Trophoblast cell (in vitro differentiated cells and primary cell): ENCODE measurements at places on chromosomes 5 and 9.

GRCh38 chr5:163612358-163613149, 107.1 kb downstream of the MAT2B start:
- peak; percentile 11 for DNase-seq

DNA sequence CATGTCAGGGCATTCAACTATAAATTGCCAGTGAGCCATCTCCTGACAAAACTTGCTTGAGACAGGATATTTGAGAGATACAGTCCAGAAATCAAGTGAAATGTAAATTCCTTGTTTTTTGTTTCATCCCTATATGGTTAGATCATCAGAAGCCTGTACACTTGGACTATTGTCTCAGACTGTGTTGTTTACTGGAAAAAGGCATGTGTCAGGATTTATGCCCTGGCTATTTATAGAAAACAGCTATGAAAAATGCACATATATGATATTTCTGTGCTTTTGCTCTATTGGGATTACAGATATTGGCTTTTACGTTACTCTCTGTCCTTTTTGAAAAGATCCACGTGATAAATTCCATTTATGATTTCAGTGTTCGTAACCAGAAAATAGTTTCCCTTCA, 44.2 kb downstream of the IL31RA start:
- DNase-seq, result no peak

- no peak for DNase-seq
Measured at GRCh38 chr5:142754031-142754430, 16.1 kb upstream of the ARHGAP26 start.

DNA sequence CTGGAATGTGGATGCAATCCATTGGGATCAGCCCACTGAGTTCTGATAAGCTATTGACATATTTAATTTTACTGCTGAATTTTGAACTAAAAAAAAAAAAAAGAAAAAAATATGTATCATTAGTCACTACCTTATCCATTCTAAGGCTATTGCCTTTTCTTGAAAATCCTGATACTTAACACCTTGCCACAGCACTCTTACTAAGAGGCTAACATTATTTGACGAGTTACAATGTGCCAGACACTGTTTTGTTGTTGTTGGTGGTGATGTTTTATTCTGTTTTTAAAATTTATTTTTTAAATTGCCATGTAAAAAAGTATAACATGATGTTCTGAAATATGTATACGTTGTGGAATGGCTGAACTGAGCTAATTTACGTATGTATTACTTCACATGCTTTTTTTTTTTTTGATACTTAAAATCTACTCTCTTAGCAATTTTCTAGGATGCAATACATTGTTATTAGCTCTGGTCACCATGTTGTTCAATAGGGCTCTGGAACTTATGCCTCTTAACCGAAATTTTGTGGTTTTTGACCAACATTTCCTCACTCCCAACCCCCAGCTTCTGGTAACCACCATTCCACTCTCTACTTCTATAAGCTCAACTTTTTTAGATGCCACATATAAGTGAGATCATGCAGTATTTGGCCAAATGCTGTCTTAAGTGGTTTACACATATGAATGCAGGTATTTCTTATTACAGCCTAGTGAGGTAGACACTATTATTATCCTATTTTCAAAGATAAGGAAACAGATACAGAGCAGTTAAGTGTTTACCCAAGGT, 134.8 kb upstream of the PCA3 start:
- DNase-seq, result no peak

GRCh38 chr9:120730654-120731514, 16.6 kb upstream of the MEGF9 start:
- DNase-seq, result no peak
